ENCODE measurements at places on chromosomes 16 and 17.

DNA sequence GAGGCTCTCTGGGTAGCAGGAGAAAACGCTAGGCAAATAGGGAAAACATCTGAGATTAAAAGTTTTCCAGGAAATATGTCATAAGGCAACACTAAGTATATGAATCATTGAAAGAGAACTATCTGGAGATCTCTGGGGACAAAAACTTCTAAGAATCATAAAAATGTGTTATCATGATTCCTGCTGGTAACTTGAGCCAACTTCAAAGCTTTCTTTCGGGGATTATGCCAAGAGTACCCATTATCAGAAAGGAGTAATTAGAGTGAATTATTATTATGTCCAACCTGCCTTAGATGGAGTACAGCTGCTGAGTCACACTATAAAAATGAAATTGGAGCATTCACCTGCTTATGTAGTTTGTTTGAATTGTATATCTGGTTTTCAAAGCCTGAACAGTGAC lies 488.5 kb upstream of the SOX9 start:
- DNase-seq, result peak; percentile 42

GRCh38 chr16:31143011-31143693 lies 6.7 kb downstream of the PRSS36 start:
- DNase-seq, result no peak

- DNase-seq, result no peak
Measured at GRCh38 chr17:57555636-57556175, 189.4 kb downstream of the CCDC182 start.

DNA sequence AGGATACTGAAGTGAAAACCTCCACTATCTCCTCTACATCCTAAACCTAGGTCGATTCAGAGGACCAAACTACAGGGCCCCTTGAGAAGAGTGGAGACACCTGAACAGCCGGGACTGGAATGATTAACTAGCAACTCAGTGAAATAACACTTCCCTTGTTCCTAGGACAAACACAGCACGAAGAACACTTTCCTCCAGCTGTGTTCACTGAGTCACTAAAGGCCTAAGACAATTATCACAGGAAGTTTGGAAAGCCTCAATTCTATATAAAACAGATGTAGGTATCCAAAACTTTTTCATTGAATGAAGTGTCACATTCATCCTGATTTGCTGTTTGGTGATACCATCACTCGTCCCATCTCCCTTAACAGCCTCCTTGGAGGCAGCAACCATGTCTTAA lies 15.5 kb upstream of the CUEDC1 start:
- no peak for DNase-seq

- DNase-seq, result no peak
Measured at GRCh38 chr17:79223471-79223870, 148.8 kb downstream of the ENGASE start.

DNA sequence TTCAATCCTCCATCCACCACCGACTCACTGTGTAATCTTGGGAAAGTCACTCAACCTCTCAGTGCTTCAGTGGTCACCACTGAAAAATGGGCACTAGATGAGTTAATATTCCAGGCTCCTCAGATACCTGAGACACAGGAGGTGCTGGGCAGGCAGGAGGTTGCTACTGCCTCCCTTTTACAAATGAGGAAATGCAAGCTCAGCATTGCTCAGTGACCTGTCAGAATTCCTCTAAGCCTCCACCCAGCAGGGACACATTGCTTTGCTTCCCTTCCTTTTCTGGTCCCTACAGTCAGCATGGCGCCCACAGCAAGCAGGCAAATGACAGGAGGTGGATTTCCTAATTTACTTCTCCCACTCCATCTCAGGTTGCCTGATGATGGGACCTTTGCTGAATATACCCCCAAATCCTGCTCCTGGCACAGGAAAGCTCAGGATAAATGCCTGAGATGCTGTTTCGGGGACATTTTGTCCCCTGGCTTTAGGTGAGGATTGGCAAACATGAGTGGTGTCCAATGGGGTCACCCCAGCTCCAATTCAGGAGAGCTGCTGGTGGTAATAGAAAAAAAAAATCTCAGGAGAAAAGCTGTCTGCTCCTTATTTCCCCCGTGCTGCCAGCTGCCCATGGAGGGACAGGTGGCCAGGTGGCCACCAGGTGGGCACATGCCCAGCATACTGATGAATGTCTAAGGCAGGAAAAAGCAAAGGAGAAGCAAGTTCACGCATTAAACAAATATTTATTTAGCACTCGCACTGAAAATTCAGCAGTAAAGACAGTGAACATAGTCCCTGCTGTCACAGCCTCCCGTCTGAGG lies 5.0 kb upstream of the KRT13 start:
- no peak for DNase-seq

GRCh38 chr17:16074423-16074822 lies 74.8 kb downstream of the TTC19 start:
- DNase-seq, result no peak

GRCh38 chr16:21603928-21604327 lies 4.6 kb downstream of the METTL9 start:
- peak; percentile 96 for DNase-seq

DNA sequence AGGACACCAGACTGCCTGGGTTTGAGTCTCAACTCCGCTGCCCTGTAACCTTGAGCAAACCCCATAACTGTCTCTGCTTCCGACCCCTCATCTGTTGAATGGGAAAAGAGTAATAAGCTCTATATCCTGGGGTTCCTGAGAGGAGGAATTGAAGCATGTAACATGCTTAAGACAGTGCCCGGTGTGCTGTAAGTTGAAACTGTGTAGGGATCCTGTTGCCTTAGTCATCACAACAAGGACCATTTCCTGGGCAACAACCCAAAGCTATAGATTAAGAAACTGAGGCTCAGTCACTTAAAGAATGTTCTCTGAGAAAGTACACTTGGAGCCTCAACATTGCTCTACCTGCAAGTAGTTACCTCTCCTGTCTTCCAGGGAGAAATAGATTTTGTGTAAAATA lies 23.0 kb downstream of the CDH13 start:
- no peak for DNase-seq

GRCh38 chr16:73170612-73171038 lies 122.7 kb upstream of the ZFHX3 start:
- DNase-seq, result no peak
